ENCODE measurements at places on chromosomes 13 and 19. TPM values are rescaled to one million over a fixed set of nuclear protein-coding genes. Genes with fewer than 3 reads are reported as not detected.

The ZNF441 gene
- 5.9 TPM for polyA plus RNA-seq

DNA sequence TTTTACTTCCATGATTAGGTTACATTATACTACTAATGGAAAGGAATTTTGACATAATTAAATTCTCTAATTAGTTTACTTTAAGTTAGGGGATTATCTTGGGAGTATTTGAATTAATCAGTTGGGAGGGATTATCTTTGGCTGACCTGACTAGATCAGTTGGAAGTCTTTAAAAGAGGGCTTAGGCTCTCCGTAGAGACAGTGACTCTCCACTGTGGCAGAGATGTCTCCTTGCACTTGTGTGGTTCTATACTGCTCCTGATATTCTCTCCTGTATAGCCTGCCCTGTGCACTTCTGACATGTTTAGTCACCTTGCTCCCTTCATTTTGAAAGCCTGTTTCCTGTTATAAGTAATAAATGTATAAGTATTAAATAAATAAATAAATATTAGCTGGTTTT, 1612.3 kb upstream of the PRR20A start:
- no peak for DNase-seq

GRCh38 chr13:114024603-114025404, 50.9 kb upstream of the C13orf46 start:
- no peak for DNase-seq

- DNase-seq = no peak
Measured at GRCh38 chr19:13118424-13119193, 545 bp downstream of the NACC1 start.

DNA sequence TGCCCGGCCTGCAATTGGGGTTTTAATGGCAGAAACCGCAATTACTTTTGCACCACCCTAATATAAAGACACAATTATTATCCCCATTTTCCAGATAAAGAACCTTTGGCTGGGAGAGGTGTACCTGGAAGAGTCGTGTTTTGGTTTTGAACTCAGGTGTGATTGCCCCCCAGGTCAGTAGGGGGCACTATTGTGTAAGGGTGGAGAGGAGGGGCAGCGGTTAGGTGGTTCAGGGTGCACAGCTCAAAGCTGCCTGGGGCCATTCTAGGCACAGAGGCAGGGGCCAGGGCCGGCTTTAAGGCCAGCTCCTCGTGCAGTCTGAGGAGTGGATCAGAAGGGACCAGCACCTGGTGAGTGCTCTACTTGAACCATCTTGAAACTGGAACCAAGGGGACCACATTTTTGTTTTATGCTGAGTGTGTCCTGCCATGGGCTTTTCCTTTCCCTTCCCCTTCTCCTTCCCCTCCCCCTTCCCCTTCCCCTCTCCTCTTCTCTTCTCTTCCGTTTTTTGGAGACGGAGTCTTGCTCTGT, 5.8 kb upstream of the FCGRT start:
- peak; percentile 69 for DNase-seq

- no peak for DNase-seq
Measured at GRCh38 chr13:86933676-86934075, 737.5 kb upstream of the SLITRK5 start.

The C13orf42 gene
- not detected for polyA plus RNA-seq

DNA sequence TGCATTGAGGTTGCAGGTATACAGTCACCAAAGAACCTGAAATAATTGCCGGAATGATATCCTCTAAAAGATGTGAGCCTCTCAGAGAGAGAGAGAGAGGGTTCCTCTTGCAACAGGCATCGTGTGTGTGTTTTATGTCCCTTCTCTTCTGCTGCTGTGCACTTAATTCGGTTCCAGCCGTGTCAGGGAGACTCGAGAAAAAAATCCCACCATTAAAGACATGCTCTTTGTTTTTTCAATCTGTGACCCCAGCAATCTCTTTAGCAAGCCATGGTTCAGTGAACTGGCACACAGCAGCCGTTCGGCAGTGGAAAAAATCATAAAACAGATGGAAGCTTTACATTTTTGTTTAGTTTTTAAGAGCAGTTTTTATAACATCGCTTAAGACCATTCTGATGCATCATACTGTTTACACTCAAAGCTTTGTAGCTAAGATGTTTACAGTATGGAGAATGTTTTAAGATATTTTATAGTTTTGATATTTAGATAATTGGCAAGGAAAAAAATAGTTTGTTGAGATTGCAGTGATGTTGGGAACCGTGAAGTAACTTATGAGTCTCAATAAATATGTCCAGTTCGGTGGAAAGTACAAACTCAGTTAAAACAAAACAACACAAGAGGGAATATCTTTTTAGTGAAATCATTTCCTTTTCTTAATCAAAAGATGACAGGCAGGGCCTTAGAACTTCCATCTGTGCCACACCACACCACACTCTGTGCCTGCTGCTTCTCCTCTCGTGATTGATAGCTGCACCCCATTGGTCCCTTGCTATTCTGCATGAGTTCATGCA, 31.2 kb upstream of the ZNF536 start:
- DNase-seq = no peak

GRCh38 chr13:27524981-27525975, 74.9 kb upstream of the MTIF3 start:
- DNase-seq = no peak

GRCh38 chr19:11375143-11375948, 880 bp downstream of the SWSAP1 start:
- peak; percentile 86 for DNase-seq

DNA sequence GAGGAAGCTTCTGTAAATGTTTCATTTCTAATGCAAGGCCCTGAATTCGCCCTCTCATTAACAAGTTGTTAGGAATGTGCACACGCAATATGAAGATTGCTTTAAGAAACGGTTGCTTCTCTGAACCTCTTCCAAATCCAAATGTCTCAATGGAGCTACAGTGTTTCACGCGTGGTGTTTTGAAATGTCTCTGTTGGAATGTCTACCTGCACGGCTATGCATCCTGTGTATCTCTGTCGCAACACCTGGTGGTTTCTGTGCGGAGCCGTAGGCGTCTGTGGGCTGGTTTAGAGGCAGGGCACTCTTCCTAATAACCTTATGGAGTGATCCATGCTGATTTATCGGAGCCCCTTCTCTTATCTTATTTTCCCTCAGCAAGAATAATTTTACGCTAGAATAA, 1584.2 kb upstream of the SLC10A2 start:
- no peak for DNase-seq

- DNase-seq = no peak
Measured at GRCh38 chr13:102234618-102235017, 167.2 kb downstream of the FGF14 start.

DNA sequence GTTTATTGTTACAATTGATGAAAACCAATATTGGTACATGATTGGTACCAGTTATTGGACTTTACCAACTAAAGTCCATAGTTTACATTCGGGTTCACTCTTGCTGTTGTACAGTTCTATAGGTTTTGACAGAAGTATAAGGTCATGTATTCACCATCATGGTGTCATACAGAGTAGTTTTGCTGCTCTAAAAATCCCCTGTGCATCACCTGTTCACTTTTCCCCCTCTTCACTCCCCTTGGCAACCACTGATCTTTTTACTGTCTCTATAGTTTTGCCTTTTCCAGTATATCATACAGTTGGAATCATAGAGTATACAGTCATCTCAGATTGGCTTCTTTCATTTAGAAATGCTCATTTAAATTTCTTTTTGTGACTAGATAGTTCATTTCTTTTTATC, 51.2 kb upstream of the MED4 start:
- no peak for DNase-seq

- DNase-seq = no peak
Measured at GRCh38 chr19:33440682-33441081, 67.2 kb downstream of the CEBPG start.

DNA sequence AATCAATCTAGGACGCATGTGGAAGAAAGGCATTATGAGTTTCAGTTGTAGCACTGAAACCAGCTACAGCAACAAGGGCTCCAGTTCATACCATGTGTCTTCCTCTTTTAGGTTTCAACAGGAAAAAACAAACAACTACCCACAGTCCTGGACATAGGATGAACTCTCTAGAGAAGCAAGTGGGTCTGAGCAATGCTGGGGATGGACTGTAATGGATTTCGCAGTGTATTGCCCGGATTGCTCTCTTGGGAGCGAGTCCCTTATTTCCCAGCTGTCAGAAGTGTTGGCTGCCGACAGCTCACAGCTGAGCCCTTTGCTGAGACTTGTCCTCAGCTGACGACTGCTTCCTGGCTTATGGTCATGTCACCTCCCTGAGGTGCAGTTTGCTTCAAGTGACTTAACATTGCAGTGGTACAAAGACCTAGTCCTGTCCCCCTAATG, 12.1 kb upstream of the MYCBP2 start:
- no peak for DNase-seq

Data from CD8-positive, alpha-beta memory T cell (primary cell).